Activated naive CD4-positive, alpha-beta T cell treated with anti-CD3 and anti-CD28 coated beads for 36 hours (primary cell): ENCODE measurements at places on chromosomes 11 and 22. TPM values are rescaled to one million over a fixed set of nuclear protein-coding genes. Genes with fewer than 3 reads are reported as not detected.

The C11orf87 gene
- not detected for total RNA-seq

The CRACR2B gene
- total RNA-seq, result 0.32 TPM

The LSP1 gene
- 42.9 TPM for total RNA-seq

The SPI1 gene
- total RNA-seq, result not detected

The GAB4 gene
- not detected for total RNA-seq

The FAM89B gene
- 12.8 TPM for total RNA-seq

The PRAME gene
- not detected for total RNA-seq

The MS4A6A gene
- not detected for total RNA-seq

The TNNT3 gene
- total RNA-seq, result 2.3 TPM

The PPFIA1 gene
- 21.7 TPM for total RNA-seq

The FXYD2 gene
- 1.1 TPM for total RNA-seq

The SNX19 gene
- 21.6 TPM for total RNA-seq

The POU2AF1 gene
- total RNA-seq, result 0.48 TPM

The SYT12 gene
- not detected for total RNA-seq

The MUC6 gene
- not detected for total RNA-seq

The OR52E1 gene
- not detected for total RNA-seq

The SAA2 gene
- total RNA-seq, result not detected

The TSSK2 gene
- total RNA-seq, result not detected

The SLC22A12 gene
- total RNA-seq, result not detected

The PVALB gene
- not detected for total RNA-seq

The KLHL22 gene
- 11.7 TPM for total RNA-seq

The PISD gene
- 45.7 TPM for total RNA-seq

The GSTT2B gene
- not detected for total RNA-seq

The MYBPC3 gene
- total RNA-seq, result not detected

The GPHA2 gene
- total RNA-seq, result not detected

The MPPED1 gene
- total RNA-seq, result not detected

The C22orf15 gene
- total RNA-seq, result 1.4 TPM

The CCDC188 gene
- total RNA-seq, result not detected

The LRRN4CL gene
- 0.10 TPM for total RNA-seq

The KCNJ11 gene
- total RNA-seq, result 1.0 TPM

The SHANK2 gene
- total RNA-seq, result not detected

The OR52E8 gene
- total RNA-seq, result not detected

The C11orf86 gene
- not detected for total RNA-seq

The MISFA gene
- total RNA-seq, result 0.67 TPM

The SLC29A2 gene
- 6.6 TPM for total RNA-seq

The CASP4 gene
- 47.9 TPM for total RNA-seq

The OR2AG1 gene
- not detected for total RNA-seq

The FAM83F gene
- 1.9 TPM for total RNA-seq

The RFPL1 gene
- total RNA-seq, result not detected

The ANKK1 gene
- total RNA-seq, result not detected

The PNPLA2 gene
- total RNA-seq, result 22.6 TPM

The TMEM86A gene
- 0.15 TPM for total RNA-seq

The MMP7 gene
- not detected for total RNA-seq

The CRYBB2 gene
- not detected for total RNA-seq

The C22orf42 gene
- total RNA-seq, result not detected

The KCNQ1 gene
- 10.6 TPM for total RNA-seq

The PRRG4 gene
- total RNA-seq, result 0.15 TPM

The CNTF gene
- 0.77 TPM for total RNA-seq

The SYTL2 gene
- 13.9 TPM for total RNA-seq

The LARGE2 gene
- total RNA-seq, result 0.48 TPM

The OR52H1 gene
- not detected for total RNA-seq

The BARX2 gene
- total RNA-seq, result 3.2 TPM

The NLRP6 gene
- total RNA-seq, result 1.2 TPM

The PANX2 gene
- 1.7 TPM for total RNA-seq

The GRIA4 gene
- total RNA-seq, result not detected

The RHOD gene
- 0.98 TPM for total RNA-seq

The FGF19 gene
- total RNA-seq, result 0.10 TPM

The CCDC15 gene
- 6.1 TPM for total RNA-seq
